ENCODE measurements at places on chromosomes 4 and X.
A peak's percentile ranks its signal among the peaks of the same experiment; 100 is the strongest.

- no peak for DNase-seq
These were observed 48.6 kb downstream of the ADGRL3 start for GRCh38 chr4:61248705-61249104.

DNA sequence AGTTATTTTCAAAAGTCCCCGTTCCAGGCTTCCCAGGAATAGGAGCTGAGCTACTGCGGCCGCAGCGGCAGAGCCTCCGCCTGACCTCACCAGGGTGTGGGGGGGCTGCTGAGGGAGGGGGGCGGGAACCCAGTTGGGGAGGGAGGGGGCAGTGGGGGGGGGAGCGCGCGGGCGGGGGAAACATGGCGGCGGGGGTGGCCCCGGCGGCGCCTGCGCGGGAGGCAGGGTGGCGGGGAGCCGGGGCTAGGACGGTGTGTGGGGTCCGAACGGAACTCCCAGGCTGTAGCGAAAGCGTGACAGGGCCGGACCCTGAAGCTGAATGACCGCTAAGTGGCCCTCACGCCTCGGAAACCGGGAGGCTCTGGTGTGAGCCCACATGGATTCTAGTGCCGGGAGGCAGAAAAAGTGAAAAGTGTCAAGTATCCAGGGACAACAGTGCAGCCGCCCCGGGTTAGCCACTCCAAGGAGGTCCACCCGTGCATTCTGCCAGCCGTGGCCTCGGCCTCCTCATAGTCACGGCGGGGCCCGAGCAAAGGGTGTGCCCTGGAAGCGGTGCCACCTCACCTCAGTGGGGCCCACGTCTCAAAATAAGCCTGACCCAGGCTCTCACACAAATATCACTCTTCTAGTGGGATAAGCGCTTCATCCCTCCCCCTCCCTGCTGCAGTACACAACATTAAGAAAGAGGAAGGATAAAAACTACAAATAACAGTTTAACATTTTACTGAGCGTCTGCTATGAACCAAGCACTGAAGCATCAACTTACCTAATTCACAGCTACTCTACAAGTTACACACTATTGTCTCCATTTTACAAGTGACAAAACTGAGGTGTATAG is at the start of gene KLHL13:
KLHL13 (minus strand) TSS at position 98 of the 838 bp plus-strand sequence. CDS start 88,337 bp downstream, outside the sequence.
- DNase-seq = peak; percentile 57

DNA sequence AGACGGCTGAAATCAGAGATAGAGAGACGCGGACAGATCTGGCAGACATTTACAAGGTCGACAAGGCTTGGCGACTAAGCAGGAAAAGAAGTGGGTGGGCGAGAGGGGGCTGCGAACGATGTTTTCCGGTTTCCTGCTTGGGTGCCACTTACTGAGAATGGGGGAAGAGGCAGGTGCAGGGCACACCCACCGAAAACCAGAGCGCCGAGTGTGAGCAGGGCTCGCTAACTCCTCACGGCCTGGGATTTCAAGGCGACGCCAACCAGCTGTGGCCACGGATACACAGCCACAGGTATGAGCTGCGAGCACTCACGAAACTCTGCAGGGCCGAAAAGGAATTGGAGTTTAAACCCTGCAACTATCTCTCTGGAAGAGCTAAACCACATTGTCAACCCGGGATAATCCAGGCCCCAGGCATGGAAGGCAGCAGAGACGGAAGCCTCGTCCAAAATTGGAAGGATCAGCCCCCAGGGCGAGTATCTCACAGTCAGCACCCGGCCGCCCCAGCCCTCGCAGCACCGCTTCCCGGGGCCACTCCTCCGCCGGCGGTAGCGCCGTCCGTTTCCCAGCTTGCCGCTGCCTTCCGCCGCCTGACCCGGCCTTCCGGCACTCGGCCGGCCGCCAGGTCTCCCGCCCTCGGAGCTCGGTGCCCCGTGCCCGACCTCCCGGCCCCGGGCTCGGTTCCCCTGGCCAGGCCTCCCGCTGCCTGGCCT is 778 bp downstream of the CASP3 start:
- DNase-seq = peak; percentile 76

- peak; percentile 26 for DNase-seq
These were observed 142.9 kb downstream of the DCHS2 start for GRCh38 chr4:154348657-154349056.

DNA sequence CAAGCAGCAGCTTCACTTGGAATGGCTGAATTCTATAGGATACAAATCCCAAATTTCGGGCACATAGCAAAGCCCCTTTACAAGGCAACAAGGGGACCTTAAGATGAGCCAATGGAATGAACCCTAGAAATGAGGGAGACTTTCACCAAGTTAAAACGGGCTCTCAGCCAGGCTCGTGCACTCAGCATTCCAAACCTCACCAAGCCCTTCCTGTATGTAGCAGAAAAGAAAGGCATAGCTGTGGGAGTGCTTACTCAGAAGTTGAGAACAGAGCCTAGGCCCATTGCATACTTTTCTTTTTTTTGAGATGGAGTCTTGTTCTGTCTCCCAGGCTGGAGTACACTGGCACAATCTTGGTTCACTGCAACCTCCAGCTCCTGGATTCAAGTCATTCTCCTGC is 10.8 kb upstream of the HERC5 start:
- no peak for DNase-seq

DNA sequence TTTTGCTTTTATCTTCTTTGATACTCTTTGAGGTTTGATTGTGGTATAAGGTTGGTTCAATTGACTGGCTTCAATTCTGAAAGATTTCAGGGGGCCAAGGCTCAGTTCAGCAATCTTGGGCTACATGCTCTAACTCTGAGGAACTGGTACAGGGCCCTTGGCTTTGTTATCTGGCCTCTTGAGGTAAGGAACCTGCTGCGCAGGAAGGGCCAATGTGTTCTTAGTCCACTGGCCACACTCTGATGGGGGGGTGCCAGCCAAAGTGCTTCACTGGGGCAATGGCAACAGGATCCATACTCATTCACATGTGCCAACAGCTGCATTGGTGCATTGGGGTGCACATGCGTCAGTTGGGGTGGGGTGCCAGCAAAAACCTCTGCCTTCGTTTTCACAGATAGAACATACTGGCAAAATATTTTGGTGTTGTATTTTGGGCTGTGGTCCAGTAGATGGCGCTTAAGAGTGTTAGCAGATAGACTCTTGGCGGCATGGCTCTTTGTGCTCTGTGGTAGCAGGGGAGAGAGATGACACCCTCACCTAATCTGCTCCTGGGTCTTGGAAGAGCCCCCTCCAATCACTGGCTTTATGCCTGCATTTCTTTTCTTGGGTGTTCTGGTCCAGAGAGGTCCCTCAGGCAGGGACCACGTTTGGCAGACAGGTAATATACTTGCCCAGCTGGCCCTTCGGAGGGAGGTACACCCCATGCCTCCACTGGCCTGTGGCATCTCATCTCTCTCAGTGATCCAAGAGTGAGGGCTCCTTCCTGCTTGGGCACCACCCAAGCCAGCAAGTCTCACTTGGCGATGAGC is 42.9 kb downstream of the NDST3 start:
- peak; percentile 70 for DNase-seq

DNA sequence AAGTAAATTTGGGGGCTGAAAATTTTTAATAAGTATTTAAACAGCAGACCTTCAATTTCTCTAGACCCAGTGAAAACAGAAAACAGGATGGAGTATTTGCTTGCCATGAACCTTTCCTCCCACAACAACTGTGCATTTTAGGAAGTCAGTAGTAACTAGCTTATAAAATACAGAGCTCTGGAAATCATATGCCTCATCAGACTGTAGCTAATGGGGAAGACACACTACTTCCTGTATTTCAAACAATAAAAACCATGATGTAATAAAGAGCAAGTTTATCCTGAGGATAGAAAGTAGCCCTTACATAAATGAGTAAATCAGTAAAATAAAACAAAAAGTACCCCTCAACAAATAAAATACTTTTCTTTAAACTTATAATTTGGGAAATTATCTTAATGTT is 280.1 kb upstream of the ZFP42 start:
- peak; percentile 65 for DNase-seq
